ENCODE measurements at places on chromosomes 3 and 15.

DNA sequence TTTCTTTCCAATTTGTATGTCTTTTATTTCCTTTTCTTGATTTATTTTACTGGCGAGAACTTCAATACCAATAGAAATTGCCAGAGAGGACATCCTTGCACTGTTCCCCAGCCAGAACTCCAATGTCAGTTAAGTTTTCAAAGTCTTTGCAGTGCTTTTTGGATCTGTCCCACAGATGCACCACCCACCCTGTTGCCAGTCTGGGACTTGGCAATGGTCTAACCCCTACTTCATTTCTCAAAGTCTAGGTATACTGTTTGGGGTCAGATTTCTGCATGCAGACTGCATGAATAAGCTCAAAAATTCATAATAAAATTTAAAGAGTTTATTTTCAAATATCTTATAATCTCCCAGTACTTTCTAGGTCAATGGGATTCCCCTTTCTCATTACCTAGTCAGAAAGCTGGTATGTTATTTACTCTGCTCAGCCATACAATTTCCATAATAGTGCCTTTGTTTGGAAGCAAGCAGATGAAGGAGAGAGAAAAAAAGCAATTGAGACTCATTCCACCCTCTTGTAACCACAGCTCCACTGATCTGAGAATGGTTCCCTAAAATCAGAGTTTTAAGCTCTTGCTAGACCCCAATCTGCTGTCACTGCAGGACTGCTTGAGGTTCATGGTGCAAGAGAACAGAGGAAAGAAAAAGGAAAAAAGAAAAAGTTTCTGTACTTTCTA lies 125.9 kb upstream of the PLXND1 start:
- no peak for DNase-seq

- no peak for DNase-seq
Observed at GRCh38 chr3:73234354-73235014, 173.0 kb downstream of the EBLN2 start.

- DNase-seq = no peak
Observed at GRCh38 chr15:31740203-31740602, 290.1 kb upstream of the CHRNA7 start.

GRCh38 chr3:60536420-60536819 lies 714.8 kb downstream of the FHIT start:
- no peak for DNase-seq

DNA sequence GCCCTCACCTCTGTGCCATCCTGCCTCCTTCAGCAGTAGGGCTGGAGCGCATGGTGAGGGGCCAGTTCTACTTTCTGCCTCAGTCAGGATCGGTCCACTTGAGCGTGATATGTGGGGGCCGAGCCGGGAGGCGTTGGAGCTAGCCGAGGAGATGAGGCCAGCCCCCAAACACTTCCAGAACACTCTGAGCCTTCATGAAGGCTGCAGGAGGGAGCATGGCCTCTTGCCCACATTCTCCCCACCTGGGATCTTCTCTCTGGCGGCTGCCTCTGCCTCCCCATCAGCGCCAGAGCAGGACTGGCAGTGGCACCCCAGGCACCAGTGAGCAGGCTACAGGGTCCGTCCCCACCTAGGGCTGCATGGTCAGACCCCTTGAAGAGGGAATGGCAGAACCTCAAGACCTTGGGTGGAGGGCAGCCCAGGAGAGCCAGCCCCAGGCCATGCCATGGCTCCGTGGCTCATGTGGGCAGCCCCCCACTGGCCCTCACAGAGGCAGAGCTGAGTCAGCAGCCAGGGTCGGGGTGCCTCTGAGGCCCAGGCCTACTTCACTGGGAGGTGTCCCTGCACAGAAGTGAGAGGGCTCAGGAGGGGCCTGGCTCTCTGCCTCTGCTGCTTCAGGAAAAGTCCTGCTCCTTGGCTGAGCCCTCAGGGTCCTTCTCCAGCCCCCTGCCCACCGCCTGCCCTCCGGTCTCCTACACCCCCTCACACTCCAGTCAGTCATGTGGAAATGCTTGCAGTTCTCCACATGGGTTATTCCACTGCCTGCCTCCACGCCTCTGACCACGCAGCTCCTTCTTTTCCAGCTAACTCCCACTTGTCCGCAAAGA lies 28.1 kb upstream of the CYP11A1 start:
- DNase-seq = no peak

DNA sequence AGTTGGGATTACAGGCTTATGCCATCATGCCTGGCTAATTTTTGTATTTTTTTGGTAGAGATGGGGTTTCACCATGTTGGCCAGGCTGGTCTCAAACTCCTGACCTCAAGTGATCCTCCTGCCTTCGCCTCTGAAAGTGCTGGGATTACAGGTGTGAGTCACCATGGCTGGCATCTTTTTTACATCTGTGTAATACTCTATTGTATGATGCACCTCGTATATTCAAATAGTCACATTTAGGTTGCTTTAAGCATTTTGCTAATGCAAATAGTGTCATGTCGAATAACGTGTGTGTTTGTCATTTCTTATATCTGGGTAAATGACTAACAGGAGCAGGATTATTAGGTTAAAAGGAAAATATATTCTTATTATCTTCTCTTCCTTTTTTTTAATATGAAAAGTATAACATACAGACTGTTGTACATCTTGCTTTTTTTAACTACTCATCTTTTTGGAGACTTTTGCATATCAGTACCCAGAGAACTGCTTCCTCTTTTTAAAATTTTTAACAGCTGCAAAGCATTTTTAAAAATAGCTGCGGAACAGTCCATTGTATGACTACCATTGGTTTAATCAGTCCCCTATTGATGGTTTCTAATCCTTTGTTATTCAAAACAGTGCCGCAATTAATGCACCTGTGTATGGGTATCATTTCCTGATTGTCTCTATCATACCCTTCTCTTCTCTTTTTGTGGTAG lies 13.4 kb downstream of the SCAMP5 start:
- no peak for DNase-seq

- no peak for DNase-seq
Observed at GRCh38 chr3:108389372-108389771, 93.0 kb downstream of the HHLA2 start.

DNA sequence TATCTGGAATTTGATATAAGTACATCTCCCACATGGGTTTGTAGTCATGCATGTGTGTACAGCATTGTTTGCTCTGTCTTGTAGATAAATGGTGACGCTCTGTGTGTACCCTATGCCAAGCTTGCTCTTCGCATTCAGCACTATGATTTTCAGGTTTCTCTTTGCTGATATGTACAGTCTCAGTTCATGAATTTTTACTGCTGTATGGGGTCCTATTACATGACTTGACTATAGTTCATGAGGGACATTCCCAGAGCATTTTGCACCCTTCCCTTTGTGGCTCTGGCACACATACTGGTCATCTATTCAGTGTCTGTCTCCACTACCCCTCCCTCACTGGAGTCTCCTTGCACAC lies 132.7 kb downstream of the EEFSEC start:
- no peak for DNase-seq

Data from stimulated activated CD4-positive, alpha-beta T cell treated with anti-CD3 and anti-CD28 coated beads, Interleukin-1b, Interleukin-23, amount 100 ng/mL, for 1 hour (primary cell).